H9 (cell line): ENCODE measurements at places on chromosomes 13 and 19. TPM values are rescaled to one million over a fixed set of nuclear protein-coding genes. Genes with fewer than 3 reads are reported as not detected.
A peak's percentile ranks its signal among the peaks of the same experiment; 100 is the strongest.

The SCN1B gene
- 3.8 TPM in 2 replicates for total RNA-seq

The RDH8 gene
- total RNA-seq = 0.13 TPM in 1 of 2 replicates, not detected in the other

The LSR gene
- total RNA-seq = 151 and 152 TPM in 2 replicates

The CALR3 gene
- 0.44 and 0.53 TPM in 2 replicates for total RNA-seq

The LGALS4 gene
- 0.37 and 0.68 TPM in 2 replicates for total RNA-seq

The ZNF865 gene
- total RNA-seq = 13.8 and 14.3 TPM in 2 replicates

The MIA gene
- total RNA-seq = not detected in 2 replicates

The SPTBN4 gene
- total RNA-seq = 2.7 and 2.9 TPM in 2 replicates

The DMKN gene
- 267 and 278 TPM in 2 replicates for total RNA-seq

- no peak for DNase-seq
These were observed 1.3 kb upstream of the SHANK1 start for GRCh38 chr19:50720921-50721381.

GRCh38 chr19:39557811-39558623 is 18.1 kb upstream of the EID2 start:
- DNase-seq = no peak

DNA sequence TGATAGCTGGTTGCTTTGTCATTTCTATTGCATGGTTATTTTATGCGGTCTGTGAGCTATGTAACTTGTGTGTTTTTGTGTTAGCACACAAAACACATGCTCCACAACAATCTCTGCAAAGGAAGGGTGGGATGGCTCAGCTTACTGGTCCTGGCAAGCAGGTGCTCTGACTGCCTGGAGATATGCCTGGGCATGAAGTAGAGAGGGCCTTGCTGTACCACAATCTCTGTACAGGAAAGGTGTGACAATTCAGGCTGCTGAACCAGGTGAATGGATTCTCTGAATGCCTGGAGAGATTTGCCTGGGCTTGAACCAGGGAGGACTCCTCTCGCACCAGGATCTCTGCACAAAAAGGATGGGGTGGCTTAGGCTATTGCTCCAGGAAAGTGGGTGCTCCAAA is 69.5 kb downstream of the STOML3 start:
- DNase-seq = no peak

DNA sequence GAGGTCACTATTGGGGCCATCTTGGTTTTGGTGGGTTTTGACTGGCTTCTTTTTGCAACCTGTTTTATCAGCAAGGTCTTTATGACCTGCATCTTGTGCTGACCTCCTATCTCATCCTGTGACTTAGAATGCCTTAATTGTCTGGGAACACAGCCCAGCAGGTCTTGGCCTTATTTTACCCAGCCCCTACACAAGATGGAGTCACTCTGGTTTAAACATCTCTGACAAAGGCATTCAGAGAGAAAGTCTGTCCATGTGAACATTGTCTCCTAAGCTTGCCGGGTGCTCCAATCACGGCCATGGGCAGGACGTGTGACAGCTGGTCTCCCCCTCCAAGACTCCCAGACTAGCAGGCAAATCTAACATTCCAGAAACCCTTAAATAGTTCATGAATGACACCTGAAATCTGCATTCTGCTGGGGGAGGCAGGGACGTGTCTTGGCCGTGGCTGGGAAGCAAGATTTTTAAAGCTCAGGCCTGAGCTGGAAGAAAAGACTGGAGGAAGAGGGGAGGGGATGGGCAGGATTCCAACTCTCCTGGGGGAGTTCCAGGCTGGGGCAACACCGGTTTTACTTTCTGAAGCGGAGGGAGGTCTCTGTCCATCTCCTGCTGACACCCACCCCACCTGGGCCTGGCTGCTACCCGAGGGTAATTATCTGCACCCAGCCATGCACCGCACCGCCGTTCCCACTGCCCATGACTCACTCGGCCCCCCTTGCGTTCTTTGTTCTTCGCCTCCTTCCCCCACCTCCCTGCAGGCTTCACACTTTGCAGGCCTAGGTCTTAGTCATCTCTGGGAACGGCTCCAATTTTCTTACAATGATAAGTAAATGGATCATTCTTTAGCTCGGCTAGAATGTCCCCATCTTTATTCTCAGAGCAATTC is 11.6 kb upstream of the OR1M1 start:
- DNase-seq = peak; percentile 82

- no peak for DNase-seq
These were observed 689.6 kb downstream of the SLITRK5 start for GRCh38 chr13:88360761-88361160.

DNA sequence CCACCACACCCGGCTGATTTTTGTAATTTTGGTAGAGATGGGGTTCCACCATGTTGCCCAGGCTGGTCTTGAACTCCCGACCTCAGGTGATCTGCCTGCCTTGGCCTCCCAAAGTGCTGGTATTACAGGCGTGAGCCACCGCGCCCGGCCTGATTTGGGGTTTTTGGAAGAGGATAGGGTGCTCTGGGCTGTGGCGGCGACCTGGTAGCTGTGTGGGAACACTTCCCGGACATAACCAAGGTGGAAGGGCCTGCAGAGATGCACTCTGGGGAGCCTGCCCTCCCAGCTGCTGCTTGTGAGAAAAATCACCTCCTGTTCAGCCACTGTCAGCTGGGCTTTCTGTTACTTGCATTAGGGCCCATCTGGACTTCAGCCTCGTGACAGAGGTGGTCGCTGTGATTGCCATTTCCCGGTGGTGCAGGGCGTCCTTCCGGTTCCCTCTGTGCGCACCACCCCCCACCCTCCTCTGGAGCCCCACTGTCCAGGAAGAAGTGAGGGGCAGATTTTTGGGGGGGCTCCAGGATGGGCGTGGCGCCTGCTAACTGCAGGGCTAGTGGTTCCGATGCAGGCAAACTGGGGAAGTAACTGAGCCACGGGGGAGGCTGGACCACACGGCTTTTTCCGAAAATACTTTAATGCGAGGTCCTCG is 7.5 kb downstream of the IL4I1 start:
- no peak for DNase-seq
